ENCODE measurements at places on chromosomes 7 and 10.
A peak's percentile ranks its signal among the peaks of the same experiment; 100 is the strongest.

DNA sequence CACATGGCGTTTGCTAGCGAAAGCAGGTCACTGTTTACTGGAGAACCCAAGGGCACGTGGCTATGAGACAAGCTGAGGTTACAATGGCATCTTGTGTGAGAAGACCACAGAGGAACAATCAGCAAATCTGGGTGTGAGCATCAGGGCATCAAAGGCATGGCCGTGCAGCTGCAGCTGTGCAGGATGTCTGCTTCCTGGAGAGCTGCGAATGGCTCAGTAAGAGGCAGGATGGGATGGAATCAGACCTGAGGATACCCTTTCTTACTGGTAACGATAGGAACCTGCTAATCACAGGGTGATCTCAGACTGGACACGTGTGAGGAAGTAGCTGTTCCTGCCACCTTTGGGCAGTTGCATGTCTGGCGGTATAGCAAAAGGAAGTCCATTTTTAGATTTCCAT lies 119.5 kb downstream of the RNF216 start:
- no peak for DNase-seq

- no peak for DNase-seq
These were observed 83.7 kb upstream of the PPP2R2D start for GRCh38 chr10:131816941-131817700.

GRCh38 chr10:52668024-52668423 lies 104.6 kb downstream of the MBL2 start:
- DNase-seq, result no peak

DNA sequence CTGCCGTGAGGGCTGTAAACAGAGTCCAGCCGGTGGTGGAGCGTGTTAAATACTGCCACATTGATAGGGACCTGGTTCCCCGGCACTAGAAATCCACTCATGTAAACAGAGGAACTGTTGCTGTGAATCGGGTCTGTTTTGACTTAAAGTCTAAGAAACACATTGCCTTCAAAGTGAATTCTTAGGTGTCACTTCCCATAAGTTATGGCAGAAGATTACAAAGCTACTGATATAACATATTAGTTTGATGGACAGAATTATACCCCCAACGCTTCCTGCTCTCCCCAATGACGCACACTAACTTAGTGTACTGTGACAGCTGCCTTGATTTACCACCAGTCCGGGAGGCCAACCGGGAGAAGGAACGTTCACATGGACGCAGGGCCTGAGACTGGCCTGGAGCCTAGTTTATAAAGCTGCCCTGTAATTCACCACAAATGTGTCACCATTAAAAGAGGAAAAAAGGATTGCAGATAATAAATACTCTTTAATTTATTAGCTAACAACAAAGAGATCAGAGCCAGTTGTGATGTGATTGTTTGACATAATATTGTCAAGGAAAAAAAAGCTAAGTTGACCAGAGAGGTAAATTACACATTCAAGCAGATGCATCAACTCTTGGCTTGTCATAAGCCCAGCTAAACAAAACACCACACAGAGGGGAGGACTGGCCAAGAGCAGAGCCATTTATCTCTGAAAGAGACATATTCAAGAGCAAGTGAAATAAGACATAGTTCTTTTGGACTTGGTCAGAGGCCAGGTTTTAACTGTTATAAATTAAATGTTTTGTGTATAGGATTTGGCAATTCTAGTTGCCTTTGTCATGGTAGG lies 820.6 kb downstream of the LRMDA start:
- no peak for DNase-seq

DNA sequence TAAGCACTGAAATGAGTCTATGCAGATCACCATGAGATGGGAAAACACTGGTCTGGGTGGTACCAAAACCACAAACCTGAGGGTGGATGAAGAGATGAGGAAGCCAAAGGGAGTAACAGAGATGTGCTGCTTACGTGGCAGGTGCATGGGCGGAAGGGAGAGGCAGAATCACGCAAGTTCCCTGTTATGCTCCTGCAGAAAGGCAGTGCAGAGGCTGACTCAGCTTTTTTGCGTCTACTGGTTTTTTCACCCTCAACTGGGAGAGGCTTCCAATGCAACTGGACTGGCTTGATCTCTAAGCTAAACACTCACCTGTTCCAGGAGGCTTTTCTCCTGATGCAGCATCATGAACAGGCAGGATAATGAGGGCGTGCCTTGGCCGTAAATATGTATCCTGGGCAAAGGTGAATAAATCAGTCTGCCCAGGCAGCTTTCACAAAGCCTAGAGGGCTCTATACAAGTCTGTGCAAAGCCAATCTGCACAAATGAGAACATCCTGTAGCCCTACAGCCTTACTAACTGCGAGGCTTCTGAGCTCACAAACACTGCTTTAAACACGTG lies 95.4 kb upstream of the AFAP1L2 start:
- DNase-seq, result peak; percentile 52

DNA sequence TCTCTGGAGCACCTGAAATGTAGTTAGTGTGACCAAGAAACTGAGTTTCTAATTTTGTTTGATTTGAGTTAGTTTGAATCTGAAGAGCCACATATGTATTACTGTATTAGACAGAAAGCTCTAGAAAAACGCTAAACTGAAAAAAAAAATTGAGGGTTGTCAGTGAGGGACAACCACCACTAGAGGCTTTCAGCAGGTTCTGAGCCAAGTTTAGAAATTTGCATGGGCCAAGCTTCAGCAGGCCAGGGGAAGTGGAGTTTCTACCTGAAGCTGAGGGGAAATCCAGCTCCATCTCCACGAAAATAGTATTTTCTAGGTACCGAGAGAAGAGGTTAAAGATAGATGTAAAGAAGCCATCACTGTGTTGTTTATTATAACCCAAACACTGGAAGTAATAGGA lies 77.9 kb upstream of the PLXNA4 start:
- no peak for DNase-seq

- no peak for DNase-seq
These were observed 1.4 kb upstream of the TMEM26 start for GRCh38 chr10:61454541-61454940.

DNA sequence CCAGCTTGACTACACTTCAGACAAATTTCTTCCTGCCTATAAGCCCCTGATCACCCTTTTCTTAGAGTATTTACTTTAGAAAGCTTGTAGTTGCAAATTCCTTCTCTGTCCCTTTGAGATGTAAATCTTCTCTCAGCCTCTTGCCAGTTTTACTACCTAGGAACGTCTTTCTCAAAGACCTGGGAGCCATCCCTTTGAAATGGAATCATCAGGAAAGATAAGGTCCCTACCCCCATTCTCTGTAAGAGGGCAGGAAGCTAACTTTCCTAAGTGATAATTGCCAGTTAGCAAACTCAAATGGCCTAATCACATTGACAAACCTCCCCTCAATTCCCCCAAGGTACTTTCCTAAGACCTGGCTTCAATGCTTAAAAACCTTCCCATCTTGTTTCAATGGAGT lies 304.5 kb downstream of the MDFIC start:
- no peak for DNase-seq

DNA sequence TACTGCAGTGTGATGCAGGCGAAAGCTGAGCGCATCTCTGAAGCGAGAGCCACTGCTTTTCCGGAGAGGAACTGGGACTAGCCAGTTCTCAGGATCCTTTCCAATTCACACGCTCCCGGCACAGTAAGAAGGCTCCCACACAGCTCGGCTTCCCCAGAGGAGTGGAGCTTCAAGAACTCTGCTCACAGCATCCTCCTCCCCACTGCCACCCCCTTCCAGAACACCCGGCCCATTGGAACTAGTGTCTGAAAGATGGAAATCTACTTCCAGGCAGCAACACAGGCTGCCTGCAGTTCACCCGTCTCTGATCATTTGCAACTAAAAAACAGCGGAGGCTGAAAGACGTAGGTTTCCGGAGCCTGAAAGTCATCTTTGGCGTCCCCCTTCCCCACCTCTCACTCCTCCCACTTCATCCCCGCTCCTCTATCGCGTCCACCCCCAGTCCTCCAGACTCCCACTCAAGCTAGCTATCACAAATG lies at the start of gene DGKB:
Gene DGKB, minus strand, starts transcription at position 163 of the 479 bp plus-strand sequence.
- DNase-seq, result no peak

DNA sequence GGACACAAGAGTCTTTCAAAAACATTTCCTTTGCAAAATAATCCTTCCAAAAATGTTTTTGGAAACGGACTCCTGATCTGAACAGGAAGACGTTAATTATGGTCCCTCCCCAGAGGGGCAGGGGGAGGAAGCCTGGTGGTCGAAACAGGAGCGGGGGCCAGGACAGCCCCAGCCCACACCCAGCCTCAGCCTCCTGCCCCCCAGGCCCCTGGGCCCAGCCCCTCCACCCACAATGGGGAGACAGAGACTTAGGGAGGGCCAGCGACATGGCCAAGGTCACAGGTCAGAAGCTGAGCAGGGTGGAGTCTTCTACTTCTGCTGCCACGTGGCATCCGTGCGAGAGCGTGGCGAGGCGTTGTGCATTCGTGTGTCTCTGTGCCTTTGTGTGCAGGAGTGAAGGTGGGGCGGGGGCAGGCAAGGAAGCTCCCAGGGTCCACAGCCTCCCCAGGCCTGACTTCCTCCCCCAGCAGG lies 14.0 kb upstream of the GRIFIN start:
- no peak for DNase-seq

DNA sequence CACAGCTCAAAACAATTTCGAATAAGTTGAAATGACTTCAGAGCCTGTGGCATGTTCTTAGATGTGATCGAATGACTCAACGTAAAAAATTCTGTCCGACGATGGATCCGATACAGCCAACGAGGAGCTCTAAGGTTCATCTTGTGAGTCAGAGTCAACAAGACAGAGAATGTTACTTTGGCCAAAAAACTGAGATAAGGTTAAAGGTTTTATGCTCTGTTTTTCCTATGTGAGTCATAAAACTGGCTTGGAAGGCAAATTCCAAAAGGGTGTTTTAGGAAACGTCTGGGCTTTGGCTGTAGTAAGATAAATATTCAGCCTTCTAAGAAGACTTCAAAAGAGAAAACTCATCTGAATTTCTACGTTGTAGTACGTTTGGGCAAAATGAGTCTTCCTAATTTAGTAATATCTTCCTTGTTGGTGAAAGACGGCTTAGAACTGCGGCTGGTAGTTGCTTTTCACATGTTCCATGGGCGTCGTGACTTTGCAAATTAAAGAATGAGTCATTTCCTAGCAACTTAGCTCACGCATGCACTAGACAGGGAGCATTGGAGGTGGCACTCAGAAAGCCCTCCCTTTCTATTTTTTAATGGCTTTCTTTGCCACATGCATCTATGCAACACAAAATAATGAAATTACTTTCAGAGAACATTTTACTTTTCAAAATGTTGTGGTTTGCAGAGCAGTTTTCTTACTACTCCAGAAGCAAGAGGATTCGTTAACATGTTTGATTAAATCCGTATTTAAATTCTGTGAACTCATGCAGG lies 28.2 kb downstream of the PFKP start:
- peak; percentile 39 for DNase-seq

DNA sequence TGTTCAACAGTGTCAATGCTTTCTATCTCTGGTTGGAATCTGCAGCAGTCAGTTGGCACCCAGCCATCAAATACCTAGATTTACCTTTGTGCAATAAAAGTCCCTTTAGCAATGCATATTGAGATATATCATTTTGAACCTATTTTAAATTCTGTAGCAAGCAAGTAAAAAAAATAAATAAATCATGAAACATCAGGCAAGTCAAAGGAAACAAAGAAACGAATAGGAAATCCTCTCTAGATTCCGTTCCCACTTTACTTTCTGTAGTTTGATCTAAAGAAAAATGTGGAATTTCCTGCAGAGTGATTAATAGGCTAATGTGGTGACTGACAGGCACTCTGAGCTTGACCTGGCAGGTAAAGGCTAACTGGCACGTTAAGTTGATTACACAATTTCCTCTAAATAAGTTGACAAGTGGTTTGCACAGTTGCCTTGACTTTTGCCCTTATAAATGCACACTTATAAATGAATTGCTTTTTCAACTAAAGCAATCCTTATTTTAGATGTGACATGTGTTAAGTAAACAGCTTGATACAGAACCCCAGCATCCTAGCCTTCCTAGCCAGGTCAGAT lies 208.1 kb upstream of the TCF7L2 start:
- DNase-seq, result no peak

DNA sequence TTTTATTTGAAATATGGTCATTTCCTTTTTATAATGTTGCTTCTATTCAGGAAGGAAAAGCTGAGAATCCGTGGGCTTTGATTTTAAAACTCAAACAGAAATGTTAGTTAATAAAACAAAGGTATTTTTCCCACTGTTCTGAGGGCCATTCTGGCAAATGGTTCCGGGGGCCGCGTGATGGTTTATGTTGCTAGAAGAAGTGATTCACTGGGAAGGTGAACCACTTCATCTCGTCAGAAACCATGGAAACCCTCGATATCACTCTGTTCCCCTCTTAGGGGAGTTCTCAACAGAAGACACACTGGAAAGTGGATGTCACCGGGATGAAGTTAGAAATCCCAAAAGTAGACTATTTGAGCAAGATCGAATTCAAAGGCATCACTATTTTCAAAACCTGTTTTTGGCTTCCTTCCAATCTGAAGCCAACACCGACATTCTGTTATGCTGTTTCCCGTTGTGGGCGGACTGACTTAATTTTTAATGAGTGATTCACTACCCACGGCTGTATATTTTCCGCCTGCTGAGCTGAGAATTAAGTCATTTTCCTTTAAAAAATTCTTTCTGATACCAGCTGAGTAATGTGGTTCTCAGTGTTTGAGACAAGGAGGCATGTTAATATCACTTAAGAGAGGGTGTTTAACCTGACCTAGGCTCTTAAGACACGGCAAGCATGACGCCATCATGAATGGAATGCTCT lies 84.1 kb downstream of the PTPRE start:
- peak; percentile 33 for DNase-seq

DNA sequence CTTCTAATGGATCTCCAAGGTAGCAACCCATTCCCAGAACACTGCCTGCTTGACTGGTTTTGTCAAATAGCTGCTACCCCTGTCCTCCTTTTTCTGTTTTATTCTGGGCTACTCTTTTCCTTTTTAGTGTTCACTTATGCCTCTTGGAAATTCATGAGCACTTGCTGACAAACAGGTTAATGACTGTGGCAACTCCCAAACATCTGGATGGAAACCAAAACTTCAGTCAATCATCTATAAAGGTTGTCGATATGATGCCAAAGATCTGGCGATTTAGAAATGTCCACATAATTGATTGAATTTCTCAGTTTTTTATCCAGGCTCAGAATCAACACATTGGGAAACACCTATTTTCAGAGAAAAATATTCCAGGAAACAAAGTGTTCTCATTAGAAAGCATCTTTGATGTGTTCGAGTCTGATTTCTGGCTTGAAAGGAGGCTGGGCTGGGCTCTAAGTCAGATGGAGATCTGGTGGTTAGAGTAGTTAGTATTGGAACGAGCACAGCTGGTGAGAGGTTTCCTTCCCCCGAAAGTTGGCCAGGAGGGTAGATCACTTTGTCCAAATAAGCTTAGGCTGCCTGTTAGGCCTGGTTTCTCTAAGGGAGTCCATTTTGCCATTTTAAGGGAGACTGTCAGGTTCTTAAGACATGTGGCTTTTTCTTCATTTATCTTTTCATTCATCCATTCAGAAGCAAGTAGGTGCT lies 17.8 kb downstream of the PAX2 start:
- DNase-seq, result no peak

Measured in activated T-helper 1 cell treated with anti-CD3 and anti-CD28 coated beads, Interleukin-2, amount 50 U/mL, for 16 hours (primary cell).